ENCODE measurements at places on chromosomes 12 and 14.

- DNase-seq = no peak
These were observed 208.2 kb upstream of the FOXN3 start for GRCh38 chr14:89625244-89625713.

- peak; percentile 28 for DNase-seq
These were observed 185.9 kb downstream of the TTC7B start for GRCh38 chr14:90630171-90630806.

DNA sequence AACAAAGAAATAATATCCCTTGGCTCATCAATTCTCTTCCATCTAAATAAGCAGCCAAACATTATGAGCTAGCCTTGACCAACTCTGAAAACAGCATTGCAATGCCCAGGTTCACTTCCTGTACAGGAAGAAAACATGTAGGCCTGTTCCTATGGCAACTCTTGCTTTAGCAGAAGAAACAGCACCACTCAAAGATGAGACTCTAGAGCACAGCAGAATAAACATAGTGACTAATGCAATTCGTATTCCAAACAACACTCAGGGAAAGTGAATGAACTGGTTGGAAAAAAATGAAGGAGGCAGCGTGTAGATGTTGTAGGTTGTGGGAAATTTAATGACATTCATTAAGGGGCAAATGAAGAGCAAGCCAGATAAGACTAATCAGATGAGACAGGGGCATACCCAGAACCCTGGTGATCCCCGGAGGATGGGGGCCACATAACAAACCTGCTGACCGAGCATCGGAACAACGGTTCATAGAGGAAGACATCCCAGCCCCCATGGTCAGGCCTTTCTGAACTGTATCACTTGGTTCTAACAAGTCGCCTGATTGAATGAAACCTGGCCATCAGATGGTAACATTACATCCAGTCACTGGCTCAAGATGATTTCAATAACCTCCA is 9.0 kb downstream of the ARHGDIB start:
- peak; percentile 68 for DNase-seq

DNA sequence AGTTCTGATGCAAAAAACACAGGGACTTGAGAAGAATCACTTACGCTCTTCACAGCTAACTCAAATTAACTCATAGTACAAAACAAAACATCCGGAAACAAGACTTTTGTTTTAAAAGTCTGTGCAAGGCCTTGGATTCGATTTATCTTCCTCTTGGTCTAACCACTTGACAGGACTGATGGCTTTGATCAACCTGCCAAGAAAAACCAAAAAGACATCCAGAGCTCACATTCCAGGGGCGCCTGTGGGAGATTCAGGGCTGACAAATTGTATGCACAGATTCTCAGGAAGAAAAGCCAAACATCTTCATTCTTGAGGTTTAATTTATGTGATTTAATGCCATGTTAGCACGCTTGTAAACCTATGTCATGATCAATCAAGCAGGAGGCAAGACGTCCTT is 129.1 kb upstream of the TMCC3 start:
- DNase-seq = no peak

DNA sequence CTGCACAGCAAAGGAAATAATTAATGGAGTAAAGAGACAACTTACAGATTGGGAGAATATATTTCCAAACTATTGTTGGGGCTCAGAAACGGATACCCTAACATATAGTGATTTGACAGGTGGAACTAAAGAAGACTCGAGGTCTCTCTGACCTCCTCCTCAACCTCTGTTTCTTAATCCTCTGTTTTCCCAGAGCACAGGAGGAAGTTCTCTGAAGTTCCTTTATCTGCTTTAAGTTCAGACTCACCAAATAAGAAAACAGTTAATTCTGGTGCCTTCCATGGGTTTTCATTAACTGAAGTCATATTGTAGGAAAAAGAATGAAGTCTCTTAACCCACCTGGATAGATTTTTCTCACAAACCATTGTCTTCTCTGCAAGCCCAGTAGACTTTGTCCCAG is 29.2 kb downstream of the CLEC2D start:
- no peak for DNase-seq

GRCh38 chr14:103100281-103101121 is 6.0 kb downstream of the EXOC3L4 start:
- no peak for DNase-seq

DNA sequence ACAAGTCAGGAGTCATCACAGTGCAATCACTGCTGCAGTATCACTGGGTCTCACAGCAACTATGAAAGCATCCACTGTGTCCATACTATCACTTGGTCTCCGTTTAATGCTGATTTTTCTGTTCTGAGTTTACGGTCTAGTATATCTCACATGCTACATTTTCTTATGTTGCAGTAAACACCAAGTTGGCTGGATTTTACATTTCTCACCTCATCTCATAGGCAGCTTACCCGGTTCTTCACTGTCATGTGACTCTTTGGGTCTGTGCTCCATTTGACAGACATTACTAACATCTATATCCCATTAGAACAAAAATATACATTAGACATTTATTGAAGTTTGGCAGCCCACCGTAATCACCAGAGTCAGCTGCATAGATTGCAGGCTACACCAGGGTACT is 115.7 kb upstream of the PRMT8 start:
- no peak for DNase-seq

DNA sequence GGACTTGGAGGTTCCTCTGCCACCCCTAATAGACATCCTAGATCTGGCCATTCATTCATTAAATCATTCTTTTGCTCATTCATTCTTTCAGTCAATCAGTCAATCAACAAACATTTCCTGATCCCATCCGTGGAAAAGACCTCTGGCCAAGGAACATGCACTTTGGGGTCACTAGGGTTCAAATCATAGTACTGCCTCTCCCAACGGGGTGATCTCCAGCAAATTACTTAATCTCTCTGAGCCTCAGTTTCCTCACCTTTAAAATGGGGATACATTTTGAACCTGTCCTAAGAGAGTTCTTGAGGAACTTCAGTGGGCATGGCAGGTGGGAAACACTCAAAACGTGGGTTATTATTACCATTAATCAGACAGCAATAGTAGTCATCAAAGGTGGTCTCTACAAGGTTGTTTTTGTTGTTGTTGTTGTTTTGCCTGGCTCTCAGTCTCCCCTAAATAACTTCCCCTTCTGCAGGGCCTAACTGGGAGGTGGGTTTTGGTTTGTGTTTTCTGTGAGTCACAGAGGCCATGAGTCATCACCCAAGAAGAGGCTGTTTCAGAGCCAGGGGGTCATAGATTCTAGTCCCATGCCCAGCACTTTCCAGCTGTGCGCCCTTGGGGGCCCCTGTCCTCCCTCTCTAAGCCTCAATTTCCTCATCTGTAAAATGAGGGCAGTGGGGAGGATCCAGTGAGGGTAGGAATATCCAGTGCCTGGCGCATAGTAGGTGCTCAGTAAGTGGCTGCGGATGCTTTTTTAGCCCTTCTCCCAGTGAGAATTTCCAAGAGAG is 16.9 kb upstream of the FAM222A start:
- no peak for DNase-seq

DNA sequence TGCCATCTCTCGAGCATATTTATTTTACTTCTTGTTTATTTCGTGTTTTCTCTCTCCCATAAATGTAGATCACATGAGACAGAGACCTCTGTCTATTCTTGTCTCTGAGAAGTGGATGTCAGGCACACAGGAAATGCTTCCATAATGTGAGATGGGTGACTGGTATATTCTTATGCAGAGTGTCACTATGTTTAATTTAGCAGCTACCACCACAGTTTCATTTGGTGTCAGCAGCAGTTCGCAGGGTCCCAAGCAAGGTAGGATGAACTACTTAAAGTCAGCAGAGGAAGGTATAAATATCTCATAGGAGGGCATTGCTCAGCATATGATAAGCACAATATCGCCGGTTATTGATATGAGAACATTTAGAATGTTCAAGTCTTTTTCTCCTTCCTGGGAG is 180.9 kb upstream of the CNTN1 start:
- no peak for DNase-seq

DNA sequence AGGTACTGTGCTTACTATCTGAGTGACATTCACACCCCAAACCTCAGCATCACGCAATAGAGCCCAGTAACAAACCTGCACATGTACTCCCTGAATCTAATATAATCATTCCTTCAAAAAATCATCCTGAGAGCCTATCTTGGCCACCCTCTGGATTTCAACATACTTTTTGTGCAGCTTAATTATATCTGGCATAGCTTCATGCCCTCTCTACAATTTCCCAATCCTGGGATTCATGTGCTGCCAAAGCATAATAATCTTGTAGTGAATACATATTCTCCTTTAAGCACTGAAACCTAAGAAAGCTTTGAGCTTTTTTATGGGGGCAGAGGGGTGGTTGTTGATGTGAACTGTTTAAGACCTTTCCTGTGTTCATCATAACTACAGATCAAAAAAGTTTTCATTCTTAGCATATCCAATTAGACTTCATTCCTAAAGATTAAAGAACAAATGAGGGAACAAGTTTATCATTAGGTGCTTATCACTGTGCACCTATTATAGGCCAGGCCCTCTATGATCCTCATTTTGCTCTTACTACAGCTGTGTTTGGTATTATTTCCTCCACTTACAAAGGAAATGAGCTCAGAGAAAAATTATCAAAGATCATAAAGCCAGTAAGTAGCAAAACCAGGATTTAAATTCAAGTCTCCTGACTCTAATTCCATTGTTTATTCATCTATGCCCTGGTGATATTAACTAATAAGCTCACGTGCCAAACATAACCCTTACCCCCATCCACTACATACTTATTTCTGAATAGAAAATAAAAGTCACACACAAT is 51.2 kb downstream of the SINHCAF start:
- no peak for DNase-seq

GRCh38 chr12:26272851-26273250 is 77.5 kb downstream of the SSPN start:
- no peak for DNase-seq

DNA sequence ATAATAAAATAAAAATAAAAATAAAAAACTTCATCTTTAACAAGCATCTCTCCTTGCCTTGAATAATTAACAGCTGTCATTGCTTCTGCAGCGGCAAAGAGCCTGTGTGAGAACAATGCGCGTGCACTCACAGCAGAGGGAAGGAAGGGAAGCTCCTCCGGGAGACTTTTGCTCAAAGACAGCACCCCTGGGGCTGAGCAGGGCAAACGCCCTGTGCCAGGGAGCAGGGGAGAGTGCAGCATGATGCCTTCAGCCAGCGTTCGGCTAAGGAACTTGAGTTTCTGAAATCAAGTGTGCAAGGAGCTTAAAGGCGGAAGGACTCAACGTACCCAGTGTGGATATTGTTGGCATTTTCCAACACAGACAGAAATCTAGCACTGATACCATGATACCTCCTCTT is 120.5 kb downstream of the RIMBP2 start:
- no peak for DNase-seq

GRCh38 chr14:102608064-102608446 is 15.6 kb downstream of the RCOR1 start:
- DNase-seq = no peak

GRCh38 chr12:25271486-25272098 is 20.9 kb upstream of the KRAS start:
- DNase-seq = no peak

DNA sequence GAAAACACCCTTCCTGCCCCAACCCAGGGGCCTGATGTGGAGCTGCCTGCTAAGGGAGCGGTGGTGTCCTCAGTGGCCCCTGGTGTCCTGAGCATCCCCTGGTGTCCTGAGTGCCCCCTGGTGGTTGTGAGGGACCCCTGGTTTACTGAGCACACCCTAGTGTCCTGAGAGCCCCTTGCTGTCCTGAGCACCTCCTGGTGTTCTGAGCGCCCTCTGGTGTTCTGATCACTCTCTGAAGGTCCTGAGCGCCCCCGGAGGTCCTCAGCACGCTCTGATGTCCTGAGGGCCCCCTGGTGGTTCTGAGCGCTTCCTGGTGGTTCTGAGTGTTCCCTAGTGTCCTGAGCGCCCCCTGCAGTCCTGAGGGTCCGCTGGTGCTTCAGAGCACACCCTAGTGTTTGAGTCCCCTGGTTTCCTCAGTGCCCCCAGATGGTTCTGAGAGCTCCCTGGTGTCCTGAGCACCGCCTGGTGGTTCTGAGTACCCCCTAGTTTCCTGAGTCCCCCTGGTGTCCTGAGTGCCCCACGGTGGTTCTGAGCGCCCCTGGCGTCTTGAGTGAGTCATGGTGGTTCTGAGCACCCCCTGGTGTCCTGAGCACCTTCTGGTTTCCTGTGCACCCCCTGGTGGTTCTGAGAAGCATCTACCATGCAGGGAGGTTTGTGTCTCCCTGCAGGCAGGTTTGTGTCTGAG is 1004.2 kb downstream of the TMEM121 start:
- DNase-seq = peak; percentile 15

DNA sequence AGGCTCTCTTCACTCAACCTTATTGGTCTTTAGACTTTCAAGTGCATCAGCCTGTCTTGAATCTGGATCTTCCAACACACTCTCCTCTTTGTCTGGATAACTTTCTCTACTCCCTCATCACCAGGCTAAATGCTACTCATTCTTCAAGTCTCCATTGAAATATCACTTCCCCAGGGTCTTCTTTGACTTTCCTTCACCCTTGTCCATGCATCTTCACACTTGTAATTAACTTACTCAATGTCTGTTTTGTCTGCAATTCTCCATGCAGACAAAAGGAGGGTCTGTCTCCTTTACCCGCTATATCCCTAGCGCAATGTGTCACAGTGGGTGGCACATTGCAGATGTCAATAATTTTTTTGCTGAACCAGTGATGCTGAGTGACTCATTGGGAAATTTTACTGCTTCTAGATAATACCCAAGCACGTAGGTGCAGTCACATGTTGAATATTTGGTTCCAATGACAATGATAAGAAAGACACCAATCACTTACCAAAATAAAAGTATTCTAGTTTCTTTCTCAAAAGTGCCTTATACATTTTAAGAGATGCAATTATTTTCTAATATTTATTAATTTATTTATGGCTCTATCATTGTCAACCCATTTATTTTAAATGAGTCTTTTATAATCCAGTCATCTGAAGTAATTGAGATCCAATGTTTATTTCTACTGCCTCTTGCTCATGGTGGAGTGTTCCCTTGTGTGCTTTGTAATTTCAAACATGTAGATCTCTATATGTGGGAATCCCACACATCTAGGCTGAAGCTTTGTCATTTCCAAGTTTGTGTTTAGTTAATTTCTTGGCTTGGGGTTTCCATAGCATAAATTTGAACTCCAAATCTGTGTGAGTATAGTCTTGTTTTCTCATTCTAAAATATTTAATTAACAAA is 21.7 kb upstream of the RFC5 start:
- no peak for DNase-seq

GRCh38 chr14:102594514-102595175 is 2.2 kb downstream of the RCOR1 start:
- DNase-seq = peak; percentile 90

DNA sequence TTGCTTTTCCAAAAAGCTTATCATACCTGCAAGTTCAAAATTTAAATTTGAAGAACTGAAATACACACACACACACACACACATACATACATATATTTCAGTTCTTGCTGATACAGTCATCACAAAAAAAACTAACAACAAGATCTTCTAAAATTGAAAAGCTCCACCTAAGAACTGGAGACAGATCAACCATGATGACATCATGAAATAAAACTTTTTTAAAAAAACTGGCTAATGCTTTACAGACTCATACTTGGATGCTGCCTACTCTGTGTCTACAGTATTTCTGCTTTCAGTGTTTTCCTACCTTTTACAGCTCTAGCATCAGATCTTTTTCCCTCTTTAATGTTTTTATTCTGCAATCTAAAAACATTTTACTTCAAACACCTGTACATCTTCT is 261.4 kb downstream of the DIO2 start:
- no peak for DNase-seq

All from KBM-7 (cell line).